ENCODE measurements at places on chromosomes 12 and 14. TPM values are rescaled to one million over a fixed set of nuclear protein-coding genes. Genes with fewer than 3 reads are reported as not detected.

- peak overlapping the region; percentile 29 for H3K27ac ChIP-seq
- no peak overlapping the region for H3K4me3 ChIP-seq
- H3K27me3 ChIP-seq = no peaks in the 10 kb centered on the region
- DNase-seq = no peak
- peaks cover 22% of the 10 kb centered on the region for H3K4me1 ChIP-seq
Measured at GRCh38 chr12:82745063-82745674, 58.5 kb downstream of the TMTC2 start.

GRCh38 chr12:54859502-54859901 lies 5.2 kb downstream of the MUCL1 start:
- no peak overlapping the region for H3K27ac ChIP-seq
- H3K36me3 ChIP-seq = no peaks in the 10 kb centered on the region
- H3K4me1 ChIP-seq = no peaks in the 10 kb centered on the region

GRCh38 chr12:40768125-40768864 lies 76.1 kb downstream of the CNTN1 start:
- no peaks in the 10 kb centered on the region for H3K36me3 ChIP-seq
- no peak for DNase-seq
- no peak overlapping the region for H3K4me3 ChIP-seq
- H3K27ac ChIP-seq = no peak overlapping the region
- peaks cover 8% of the 10 kb centered on the region for H3K4me1 ChIP-seq
- H3K27me3 ChIP-seq = no peaks in the 10 kb centered on the region

L3HYPDH gene
- 46.0 TPM for total RNA-seq

GCH1 gene
- total RNA-seq = 8.1 TPM

BLTP3B gene
- total RNA-seq = 38.2 TPM
